ENCODE measurements at places on chromosomes 2 and 18. TPM values are rescaled to one million over a fixed set of nuclear protein-coding genes. Genes with fewer than 3 reads are reported as not detected.

DNA sequence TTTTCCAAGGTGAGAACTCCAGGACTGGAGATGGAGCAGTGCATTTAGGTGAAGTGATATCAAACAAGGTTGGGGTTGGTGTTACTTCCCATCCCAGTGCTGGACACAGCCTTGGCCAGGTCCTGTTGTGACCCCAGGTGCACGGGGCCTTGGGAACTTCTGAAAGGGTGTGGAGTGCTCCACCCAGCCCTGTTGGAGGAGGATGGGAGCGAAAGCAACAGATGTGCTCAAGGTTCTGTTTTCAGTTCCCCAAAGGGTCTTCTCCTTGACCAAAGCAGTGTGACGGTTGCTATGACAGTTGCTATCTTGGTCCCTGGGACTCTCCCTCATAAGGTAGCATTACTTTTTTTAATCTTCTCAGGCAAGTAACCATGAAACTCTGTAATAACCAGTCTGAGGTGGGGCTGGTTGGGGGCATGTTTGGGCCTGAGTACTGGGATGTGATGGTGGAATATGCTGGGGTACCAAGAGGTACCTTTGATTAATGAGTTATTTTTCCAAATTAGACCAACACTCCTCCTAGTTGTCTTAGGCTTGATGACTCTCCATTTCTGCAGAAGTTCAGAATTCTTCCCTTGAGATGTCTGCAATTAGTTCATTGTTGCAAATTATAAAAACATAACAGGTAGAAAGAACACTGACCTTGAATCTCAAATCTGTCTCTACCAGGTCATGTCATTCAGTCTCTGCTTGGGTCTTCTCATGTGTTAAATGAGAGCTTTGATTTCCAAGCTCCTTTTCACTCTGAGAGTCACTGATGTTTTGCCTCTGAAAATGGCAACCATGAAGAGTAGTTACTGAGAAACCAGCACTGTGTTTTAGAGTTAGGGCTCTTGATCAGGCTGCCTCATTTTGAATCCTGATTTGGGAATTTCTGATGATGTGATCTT, 154.5 kb downstream of the RPIA start:
- DNase-seq: no peak

GRCh38 chr2:62306751-62307468, 111.0 kb downstream of the B3GNT2 start:
- DNase-seq: no peak

- no peak for DNase-seq
Measured at GRCh38 chr2:70645733-70646419, 92.2 kb upstream of the TGFA start.

RESP18 gene
- not detected for total RNA-seq
